Activated CD8-positive, alpha-beta memory T cell treated with anti-CD3 and anti-CD28 coated beads, Interleukin-2, amount 10 ng/mL, durations not matched to agents 7 days and 5 days (primary cell): ENCODE measurements at places on chromosomes 1 and 21.

DNA sequence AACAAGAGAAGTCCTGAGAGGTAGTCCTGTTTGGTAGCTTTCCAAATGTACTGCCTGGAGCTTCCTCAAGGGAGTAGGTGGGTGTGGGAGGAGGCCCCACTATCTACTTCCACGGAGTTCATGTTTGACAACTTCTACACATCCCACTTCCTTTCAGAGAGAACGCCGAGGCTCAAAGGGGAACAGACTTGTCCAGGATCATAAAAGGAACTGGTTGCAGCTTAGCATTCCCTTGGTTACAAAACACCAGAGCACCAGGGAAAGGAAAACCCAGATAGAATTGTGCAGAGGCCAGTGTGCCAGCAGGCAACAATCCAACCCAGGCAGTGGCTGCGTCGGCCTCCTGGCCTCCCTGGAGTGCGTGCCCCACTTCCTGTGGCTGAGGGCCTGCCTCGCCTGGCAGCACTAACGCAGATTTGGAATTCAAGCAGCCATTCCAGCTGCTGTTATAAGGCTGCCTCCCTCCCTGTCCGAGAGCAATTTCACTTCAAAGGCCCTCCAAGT is 4.2 kb upstream of the RAP1GAP start:
- DNase-seq: no peak

DNA sequence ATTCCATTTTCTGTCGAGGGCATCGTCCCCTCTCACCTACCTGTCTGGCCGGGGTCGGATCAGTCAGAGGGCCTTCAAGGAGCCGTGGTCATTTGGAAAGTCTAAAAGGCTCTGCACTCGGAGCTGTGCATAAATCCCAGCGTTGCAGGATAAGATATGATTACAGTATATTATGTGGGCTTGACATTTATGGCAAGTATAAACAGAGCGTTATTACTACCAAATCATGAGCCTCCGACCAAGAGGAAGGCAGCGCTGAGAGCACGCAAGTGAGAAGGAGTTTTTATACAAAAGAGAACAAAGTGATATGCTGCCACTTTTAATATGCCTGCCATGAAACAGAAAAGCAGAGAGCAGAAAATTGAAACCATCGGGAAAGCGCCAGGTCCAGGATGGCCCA is 419.4 kb upstream of the VAMP3 start:
- DNase-seq: no peak

- DNase-seq: no peak
Measured at GRCh38 chr1:145730467-145730866, 11.2 kb downstream of the CD160 start.

DNA sequence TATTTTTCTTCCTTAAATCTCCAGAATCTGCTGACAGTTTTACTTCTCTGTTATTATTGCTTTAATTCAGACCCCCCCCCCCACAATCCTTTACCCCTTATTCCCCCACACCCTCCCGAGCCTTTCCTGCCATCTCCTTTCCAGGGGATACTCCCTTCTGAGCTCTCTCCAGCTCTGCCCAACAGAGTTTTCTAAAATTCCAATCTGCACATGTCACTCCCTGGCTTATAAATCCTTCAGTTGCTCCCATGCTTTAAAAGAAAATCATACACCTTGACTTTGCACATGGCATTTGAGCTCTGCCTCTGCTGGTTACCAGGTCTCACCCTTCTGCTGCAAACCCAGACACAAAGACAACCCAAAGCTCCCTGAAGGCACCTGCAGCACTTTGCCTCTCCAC is 11.7 kb upstream of the EPS8L3 start:
- DNase-seq: no peak

GRCh38 chr1:202850593-202851362 is 38.2 kb downstream of the RABIF start:
- DNase-seq: no peak

DNA sequence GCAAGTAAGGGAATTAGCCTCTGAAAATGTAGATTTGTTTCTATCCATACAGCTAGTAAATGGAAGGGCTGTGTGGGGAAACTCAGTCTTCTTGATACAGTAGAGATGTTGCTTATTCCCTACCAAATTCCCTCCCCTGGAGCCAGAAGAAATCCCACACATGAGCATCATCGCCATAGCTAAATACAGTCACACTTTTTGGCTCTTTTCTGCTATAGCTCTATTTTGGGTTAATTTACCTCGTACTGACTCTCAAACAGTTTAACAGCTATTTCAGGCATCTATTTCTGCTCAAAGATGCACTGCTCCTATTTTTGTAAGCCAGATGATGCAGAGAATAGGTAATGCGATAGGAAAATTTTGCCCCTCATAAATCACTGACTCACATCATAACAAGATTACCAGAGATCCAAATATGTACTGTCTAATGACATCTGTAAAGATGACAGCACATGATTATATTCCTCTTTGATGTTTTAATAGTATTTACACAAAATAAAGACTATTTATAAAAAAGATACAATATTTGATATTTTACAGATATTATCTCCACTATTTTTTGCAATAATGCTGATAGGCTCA is 58.6 kb downstream of the XCL1 start:
- DNase-seq: no peak
